Stimulated activated CD8-positive, alpha-beta memory T cell treated with anti-CD3 and anti-CD28 coated beads, Interleukin-4, amount 100 ng/mL, for 1 hour (primary cell): ENCODE measurements at places on chromosomes 11 and 22.

GRCh38 chr11:74535371-74536160 is 42.0 kb upstream of the LIPT2 start:
- no peak for DNase-seq

DNA sequence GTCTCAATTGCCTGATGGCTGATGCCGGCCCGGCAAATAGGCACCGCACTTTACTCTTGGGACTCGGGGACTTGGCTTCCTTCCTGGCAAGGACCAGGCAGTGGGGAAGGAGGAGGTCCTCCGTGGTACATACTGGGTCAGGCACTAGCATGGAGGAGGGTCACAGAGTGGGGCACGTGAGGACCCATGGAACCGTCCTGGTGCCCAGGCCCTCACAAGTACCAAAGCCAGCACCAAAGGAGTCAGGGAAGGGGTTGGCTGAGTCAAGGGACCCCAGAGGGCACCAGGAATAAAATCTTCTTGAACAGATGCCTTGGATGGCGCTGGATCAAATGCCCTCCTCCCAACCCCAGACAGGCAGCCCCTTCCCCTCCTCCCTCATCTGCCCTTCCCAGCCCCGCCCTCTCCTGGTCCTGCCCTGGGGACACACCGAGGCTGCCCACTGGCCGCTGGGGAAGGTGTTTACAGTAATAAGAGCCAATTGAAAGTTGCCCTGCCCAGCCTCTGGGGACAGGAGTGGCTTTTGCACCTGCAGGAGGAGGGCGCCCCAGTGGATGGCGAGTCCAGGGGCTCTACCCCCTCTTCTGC is 5.6 kb upstream of the CARNS1 start:
- no peak for DNase-seq

- no peak for DNase-seq
These were observed 5.2 kb upstream of the ZP1 start for GRCh38 chr11:60862171-60862570.

- DNase-seq = no peak
These were observed 1.4 kb downstream of the SLC35C1 start for GRCh38 chr11:45806072-45806933.

- no peak for DNase-seq
These were observed 19.3 kb downstream of the STARD10 start for GRCh38 chr11:72774499-72774898.

- DNase-seq = no peak
These were observed 657.6 kb downstream of the BRD1 start for GRCh38 chr22:49170053-49170452.

DNA sequence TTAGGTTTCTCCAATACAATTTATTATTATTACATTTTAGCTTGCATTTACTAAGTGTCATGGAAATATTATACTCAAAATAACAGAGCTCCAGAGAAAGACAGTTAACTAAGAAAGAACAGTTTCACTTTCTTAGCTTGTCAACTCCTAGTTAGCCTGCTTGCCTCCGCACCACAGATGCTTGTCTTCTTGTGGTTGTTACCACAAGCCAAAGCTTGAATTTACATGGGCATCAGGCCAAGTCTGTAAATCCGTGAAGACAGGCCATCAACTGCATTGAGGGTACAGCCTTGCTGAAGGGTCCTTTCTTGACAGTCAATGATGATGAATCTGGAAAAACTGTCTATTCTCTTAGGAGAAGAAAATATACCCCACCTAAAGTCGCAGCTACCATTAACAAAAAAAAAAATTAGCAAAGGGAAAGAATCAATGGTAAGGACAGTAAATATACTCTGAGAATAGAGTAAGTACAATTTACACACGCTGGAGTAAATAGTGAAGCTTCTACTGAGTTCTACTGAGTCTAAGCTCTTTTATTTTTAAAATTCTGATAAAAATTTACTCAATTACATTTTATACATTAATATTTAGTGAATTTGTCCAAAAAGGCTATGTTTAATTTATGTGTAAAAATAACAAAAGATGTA is 15.6 kb upstream of the DENND5A start:
- DNase-seq = no peak
